Activated T-helper 1 cell treated with Interleukin-2 at 50 U/mL for 16 hours (primary cell): ENCODE measurements at places on chromosomes 7 and 10.

GRCh38 chr7:34322841-34323240, 335.2 kb upstream of the NPSR1 start:
- DNase-seq, result no peak

DNA sequence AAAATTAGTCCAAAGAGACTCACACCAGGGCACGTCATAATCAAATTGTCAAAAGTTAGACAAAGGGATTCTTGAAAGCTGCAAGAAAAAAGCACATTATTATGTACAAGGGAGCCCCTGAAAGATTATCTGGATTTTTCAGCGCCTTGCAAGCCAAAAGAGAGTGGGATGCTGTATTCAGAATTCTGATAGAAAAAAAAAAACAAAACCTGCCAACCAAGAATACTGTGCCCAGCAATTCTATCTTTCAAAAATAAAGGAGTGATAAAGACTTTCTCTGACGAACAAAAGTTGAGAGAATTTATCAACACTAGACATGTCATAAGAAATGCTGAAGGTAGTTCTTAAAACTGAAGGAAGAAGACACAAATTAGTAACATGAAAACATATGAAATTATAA, 240.2 kb downstream of the SNX13 start:
- DNase-seq, result no peak

DNA sequence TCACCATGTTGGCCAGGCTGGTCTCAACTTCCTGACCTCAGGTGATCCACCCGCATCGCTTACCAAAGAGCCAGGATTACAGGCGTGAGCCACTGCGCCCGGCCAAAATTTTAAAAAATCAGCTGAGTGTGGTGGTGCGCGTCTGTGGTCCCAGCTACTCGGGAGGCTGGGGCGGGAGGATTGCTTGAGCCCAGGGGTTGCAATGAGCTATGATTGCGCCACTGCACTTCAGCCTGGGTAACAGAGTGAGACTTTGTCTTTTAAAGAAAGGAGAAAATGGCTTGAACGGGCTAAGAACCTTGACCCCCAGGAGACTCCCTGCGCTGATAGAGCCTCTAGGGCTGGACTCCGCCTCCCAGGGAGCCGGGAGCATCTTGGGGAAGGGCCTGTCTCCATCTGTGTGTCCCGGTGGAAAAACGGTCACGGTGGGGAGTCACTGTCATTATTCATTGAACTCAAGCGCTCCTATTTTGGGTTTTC, 760 bp upstream of the KCTD7 start:
- peak; percentile 3 for DNase-seq

GRCh38 chr10:76962851-76963250, 674.8 kb downstream of the KCNMA1 start:
- no peak for DNase-seq

GRCh38 chr10:70067586-70067985, 14.9 kb downstream of the MACROH2A2 start:
- no peak for DNase-seq

GRCh38 chr7:30804078-30804661, 33.0 kb downstream of the MINDY4 start:
- DNase-seq, result no peak

DNA sequence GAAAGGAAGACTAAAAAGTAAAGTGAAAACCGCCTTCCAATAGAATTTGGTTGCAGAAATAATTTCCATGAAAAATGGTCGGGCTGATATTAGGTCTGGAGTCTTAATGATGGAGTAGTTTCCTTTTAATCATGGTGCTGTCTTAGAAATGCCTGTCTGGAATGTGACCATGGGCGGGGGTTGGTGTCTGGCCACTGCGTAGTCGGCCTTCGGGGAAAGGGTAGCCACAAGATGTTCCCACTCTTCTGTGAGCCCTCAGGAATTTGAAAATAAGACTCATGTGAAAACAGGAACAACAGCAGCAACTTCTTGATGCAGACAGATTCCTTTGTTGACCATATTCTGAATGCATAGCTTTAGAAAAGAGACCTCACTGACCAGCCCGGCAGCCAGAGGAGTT, 176.8 kb downstream of the KIAA1217 start:
- no peak for DNase-seq

GRCh38 chr10:131851346-131851745, 49.5 kb upstream of the PPP2R2D start:
- DNase-seq, result no peak

- DNase-seq, result no peak
Measured at GRCh38 chr10:25959540-25960232, 25.7 kb downstream of the MYO3A start.

GRCh38 chr7:110646804-110647203, 444.1 kb upstream of the LRRN3 start:
- DNase-seq, result no peak

- no peak for DNase-seq
Measured at GRCh38 chr10:121063744-121064143, 212.6 kb downstream of the WDR11 start.

GRCh38 chr7:2477447-2478398, 1.5 kb upstream of the GRIFIN start:
- peak; percentile 51 for DNase-seq

DNA sequence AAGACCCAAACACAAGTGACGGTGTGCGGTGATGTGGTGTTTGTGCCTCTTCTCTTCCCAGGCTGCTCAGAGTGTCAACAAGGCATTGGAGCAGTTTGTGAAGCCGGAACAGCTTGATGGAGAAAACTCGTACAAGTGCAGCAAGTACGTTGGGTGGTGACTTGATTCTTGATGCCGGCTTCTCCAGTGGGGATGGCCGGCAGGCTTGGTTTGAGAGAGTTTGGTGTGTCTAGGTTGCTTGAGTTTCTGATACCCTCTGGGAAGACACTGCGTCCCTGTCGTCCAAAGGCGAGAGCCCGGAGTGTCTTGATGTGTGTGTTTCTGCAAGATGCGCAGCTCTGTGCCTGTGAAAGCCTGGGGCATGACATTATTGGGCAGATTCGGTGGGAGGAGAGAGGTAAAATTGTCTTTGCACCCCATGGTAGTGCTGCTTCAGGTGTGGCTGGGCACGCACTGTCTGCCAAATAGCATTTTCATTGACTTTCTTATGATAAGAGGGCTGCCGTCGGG, 111.8 kb downstream of the ANKRD61 start:
- no peak for DNase-seq

- peak; percentile 33 for DNase-seq
Measured at GRCh38 chr7:25098096-25099046, 26.7 kb downstream of the CYCS start.

DNA sequence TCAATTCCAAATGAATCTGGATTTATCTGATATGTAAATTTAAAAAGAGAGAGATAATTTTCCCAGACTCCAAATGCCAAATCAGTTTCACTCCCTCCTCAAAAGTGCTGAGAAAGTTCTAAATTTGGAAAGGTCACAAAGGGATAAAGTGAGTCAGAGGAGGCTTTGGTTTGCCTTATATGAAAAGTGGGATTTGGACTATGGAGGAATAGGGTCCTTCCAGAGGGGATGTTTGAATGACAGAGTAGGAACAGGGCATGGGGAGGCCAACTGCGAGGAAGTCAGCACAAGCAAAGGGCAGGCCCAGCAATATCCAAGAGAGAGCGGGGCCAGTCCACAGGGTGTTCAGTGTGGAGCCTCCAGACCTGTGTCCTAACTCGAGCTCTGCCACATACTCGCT, 9.8 kb upstream of the FAS start:
- no peak for DNase-seq

GRCh38 chr7:55470261-55470660, 102.0 kb downstream of the VOPP1 start:
- DNase-seq, result no peak

DNA sequence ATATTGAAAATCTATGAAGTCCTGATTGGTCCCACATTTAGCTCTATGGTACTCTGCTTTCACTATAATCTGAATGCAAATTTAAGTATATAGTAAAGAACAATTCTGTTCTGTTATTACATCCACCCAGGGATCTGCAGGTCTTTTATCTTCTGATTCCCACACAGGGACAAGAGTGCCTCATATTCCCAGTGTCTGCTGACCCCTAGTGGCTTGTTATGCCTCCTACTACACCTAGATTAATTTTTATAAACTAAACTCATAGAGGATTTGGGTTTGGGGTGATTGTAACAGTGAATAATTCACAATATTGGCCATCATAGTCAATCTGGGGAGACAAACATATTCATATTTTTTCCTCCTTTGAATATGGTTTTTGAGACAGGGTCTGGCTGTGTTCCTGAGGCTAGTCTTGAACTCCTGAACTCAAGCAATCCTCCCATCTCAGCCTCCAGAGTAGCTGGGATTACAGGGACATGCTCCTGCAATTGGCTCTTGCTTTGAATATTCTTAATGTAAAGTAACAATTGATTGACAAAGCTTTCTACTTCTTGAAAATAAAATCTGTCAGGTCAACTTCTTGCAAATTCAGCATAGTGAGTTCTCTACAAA, 282.1 kb downstream of the KCND2 start:
- no peak for DNase-seq

DNA sequence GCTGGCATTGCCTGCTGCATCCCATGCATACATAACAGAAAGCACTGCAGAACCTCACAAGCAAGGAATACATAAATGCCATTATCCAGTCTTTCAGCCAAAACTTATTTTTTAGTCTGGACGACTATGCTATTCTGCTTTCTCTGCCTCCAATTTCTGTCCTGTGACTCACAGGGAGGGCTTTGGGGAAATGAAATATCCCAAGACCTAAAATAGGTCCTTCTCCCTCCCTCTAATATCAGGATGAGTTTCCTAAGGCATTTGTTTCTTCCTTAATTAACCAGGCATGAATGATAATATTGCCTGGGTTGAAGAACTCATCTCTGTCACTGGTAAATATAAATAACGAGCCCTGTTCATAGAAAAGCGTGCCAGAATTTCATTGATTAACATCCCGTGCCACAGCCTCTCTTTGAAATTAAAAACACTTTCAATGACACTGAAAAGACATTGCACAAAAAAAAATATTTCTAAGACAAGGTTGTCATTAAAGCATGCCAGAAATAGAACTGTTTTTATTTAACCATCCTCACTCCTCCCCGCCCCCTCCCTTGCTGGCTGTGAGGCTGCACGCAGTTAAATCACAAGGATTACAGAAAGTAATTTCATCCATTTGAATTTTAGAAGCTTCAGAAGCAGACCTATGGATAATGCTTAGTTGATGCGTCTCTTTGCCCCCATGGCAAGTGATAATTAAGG, 103.0 kb upstream of the ANKRD1 start:
- DNase-seq, result no peak

DNA sequence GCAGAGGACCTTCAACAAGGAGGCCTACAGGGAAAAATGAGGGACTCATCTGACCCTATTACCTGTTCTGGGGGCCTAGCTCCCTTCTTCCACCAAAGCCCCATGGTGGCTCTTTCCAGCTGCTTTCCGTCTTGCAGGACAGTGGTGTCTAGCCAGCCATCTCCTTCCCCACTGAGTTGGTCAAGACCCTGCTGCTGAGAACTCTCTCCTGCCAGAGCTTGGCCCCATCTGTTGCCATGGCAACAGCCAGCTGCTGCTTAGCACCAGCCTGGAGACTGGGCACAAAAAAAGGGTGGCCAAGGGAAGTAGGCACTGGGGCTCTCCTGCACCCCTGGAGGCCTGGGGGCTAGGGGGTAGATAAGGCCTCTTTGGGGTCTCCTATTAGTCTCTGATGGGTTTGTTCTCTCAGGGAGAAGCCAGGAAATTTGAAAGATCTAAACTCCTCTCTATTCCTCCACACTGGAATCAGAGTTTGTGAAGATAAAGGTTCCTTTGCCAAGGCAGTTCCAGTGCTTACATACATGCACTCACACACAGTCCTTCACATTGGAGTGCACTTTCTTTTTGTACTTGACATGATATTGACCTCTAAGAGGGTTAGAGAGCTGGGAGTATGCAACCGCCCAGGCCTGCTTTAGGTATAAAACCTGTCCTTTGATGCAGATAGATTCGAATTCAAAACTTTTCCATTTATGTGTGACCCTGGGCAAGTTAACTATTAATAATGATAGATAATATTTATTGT, 15.8 kb downstream of the TSPAN33 start:
- no peak for DNase-seq

DNA sequence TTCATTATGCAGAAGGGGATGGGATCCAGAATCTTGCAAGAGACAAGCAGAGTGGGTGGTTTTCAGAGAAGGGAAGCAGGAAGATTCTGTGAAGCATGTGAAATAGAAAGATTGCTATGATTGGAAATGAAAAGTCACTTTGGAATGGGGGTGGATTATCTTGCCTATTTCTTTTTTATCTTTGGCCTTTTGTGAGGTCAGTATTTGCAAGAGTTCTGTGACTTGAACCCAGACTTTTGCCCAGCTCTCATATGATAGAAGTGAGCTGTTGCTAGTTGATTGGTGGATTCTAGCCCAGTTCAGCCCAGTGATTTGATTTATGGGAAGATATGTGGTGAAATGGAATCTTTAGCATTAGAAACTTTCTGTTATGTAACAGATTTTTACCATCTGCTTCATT, 17.1 kb downstream of the ENTPD7 start:
- DNase-seq, result no peak

DNA sequence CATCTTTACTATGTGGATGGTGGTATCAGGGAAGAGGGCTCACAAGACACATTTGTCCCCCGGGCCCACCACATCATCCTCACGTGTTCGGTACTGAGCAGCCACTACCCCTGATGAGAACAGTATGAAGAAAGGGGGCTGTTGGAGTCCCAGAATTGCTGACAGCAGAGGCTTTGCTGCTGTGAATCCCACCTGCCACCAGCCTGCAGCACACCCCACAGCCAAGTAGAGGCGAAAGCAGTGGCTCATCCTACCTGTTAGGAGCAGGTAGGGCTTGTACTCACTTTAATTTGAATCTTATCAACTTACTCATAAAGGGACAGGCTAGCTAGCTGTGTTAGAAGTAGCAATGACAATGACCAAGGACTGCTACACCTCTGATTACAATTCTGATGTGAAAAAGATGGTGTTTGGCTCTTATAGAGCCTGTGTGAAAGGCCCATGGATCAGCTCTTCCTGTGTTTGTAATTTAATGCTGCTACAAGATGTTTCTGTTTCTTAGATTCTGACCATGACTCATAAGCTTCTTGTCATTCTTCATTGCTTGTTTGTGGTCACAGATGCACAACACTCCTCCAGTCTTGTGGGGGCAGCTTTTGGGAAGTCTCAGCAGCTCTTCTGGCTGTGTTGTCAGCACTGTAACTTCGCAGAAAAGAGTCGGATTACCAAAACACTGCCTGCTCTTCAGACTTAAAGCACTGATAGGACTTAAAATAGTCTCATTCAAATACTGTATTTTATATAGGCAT, 9.1 kb upstream of the CSGALNACT2 start:
- no peak for DNase-seq

GRCh38 chr7:82204694-82205093, 238.9 kb downstream of the CACNA2D1 start:
- DNase-seq, result no peak

GRCh38 chr10:75335983-75336382, 65.6 kb downstream of the ZNF503 start:
- DNase-seq, result no peak
